CD4-positive, alpha-beta T cell treated with Interferon gamma for 1 hour (primary cell): ENCODE measurements at places on chromosomes 2 and 18.
A peak's percentile ranks its signal among the peaks of the same experiment; 100 is the strongest.

DNA sequence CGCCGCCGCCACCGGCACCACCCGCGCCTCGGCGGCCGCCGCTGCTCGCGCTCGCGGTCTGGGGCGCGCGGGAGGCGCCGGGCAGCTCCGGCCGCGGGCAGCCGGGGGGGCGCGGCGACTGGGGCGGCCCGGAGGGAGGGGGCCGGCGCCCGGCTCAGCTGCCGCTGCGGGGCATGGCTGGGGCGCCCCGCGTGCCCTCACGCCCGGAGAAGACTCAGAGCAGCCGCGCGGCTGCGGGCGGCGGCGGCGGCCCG is 295 bp downstream of the GAREM1 start:
- DNase-seq: no peak

GRCh38 chr18:5747678-5748077 is 147.6 kb downstream of the TMEM200C start:
- no peak for DNase-seq

DNA sequence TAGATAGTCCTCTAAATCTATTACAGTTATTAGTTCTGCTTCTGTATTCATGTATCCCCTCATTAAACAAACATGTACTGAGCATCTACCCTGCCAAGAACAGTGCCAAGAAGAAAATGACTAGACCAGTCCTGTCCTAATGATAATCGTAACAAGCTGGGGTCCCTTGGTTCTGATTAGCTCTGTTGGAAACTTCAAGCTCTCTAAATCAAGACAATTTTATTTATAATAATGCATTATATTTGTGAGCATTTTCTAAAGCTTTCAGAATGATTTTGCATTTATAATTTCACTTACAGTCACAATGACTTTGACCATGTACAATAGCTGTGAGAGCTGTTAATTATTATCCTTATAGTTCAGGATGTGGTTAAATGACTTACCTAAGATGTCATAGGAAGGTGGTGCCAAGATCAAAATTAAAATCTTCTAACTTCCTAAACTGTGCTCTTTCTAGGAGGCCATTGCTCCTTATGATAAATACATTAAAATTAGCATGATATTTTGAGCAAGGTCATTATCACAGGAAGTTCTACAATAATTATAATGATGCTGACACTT is 336.5 kb upstream of the SLC39A10 start:
- no peak for DNase-seq

GRCh38 chr2:196012314-196012713 is 56.3 kb downstream of the DNAH7 start:
- DNase-seq: no peak

- DNase-seq: no peak
Observed at GRCh38 chr2:17191223-17191622, 327.0 kb downstream of the RAD51AP2 start.

- DNase-seq: no peak
Observed at GRCh38 chr2:129277585-129277981, 701.9 kb upstream of the RAB6C start.

DNA sequence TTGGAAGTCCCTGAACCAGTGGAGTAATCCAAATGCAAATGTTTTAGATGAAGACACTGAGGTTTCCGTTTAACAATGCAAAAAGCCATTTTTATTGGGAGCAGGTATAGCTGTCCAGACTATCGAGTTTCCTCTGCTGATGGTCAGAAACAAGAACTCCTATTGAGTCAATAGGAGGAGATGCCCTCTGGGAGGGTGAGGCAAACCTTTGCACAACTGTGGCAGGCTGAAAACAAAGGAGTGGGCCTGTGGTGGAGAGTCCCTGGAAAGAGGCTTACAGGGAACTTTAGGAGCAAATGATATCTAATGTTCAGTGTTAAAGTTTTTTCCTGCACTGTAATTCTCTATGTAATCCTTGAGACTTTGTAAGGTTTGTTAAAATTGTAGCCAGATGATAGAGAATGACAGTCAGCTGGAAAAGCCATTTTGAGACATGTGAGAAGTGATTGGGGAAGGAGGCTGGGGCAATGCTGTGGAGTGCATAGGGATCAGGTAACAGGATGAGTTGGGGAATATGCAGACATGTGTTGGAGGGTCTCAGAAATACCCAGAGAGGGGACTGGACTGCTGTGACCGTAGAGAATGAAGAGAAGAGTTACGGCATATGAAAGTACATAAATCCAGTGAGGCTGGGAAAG is 15.1 kb upstream of the EML4 start:
- no peak for DNase-seq

- no peak for DNase-seq
Observed at GRCh38 chr2:68404164-68404563, 39.1 kb downstream of the PLEK start.

- no peak for DNase-seq
Observed at GRCh38 chr18:70523792-70524182, 234.9 kb downstream of the SOCS6 start.

- no peak for DNase-seq
Observed at GRCh38 chr2:159206736-159207380, 79.6 kb downstream of the WDSUB1 start.

- DNase-seq: no peak
Observed at GRCh38 chr2:42792087-42792582, 248 bp downstream of the HAAO start.

GRCh38 chr18:25306671-25307070 is 45.3 kb downstream of the ZNF521 start:
- DNase-seq: no peak

DNA sequence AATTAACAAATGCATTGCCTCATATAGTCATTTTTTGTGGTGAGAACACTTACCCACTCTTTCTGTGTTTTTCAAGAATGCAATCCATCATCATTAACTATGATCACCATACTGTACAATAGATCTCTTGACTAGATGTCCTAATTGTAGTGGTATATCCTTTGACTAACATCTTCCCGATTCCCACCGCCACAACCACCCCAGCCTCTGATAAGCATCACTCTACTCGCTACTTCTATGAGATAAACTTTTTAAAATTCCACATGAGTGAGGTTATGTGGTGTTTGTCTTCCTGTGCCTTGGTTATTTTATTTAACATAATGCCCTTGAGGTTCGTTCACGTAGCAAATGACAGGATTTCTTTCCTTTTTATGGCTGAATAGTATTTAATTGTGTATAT is 6.6 kb downstream of the VWA3B start:
- no peak for DNase-seq

DNA sequence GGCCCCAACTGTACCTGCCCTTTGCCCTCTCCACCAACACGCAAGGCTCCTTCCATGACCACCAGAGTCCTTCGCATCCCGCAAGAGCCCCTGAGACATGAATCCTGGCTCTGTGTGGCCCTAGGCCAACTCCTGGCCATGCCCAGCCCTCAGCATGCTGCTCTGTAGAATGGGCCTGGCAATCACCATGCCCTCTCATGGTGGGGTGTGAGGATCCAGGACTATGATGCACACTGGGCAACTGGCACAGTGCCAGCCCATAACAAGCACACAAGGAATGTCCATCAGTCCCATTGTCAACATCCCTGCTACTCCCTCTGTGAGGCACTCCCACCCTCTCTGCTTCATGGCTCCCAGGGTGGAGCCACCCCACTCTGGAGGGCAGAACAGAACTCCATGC is 44.7 kb downstream of the FER1L5 start:
- no peak for DNase-seq

DNA sequence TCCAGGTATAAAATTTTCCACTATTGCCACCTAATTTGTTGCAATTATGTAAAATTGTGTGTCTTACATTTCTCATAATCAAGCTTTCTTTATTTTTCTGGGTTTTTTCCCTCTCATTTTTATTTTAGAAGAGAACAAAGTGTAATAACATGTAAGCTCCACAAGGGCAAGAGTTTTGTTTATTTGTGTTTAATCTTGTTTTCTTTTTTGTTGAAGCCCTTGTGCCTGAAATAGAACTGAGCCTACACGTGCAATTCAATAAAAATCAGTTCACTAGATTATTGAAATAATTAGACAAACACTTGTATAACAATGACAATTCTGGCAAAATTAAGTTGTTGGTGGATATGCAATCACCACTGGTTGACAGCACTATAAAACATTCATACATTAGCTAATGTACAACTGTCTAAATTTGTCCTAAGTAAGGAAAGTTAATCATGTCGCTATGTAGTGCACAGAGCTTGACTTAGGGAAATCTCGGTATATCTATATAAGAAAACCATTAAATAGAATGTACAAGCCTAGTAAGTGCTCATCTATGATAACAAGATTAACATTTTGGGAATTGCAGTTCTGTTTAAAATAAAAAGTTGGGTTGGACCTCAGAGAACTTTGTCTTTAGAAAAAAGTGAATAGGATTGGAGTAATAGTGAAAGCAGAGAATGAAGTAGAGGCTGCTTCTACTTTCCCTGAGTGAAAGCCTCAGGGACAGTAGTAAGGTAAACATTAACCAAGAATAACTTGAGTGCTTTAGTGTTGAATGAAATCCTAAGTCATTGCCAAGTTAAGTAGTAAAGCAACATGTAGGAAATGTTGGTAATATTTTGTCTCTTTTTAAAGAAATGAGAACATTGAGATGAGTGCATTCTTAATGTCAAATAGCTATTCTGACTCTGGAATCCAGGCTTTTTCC is 37.4 kb upstream of the NOL4 start:
- DNase-seq: no peak

DNA sequence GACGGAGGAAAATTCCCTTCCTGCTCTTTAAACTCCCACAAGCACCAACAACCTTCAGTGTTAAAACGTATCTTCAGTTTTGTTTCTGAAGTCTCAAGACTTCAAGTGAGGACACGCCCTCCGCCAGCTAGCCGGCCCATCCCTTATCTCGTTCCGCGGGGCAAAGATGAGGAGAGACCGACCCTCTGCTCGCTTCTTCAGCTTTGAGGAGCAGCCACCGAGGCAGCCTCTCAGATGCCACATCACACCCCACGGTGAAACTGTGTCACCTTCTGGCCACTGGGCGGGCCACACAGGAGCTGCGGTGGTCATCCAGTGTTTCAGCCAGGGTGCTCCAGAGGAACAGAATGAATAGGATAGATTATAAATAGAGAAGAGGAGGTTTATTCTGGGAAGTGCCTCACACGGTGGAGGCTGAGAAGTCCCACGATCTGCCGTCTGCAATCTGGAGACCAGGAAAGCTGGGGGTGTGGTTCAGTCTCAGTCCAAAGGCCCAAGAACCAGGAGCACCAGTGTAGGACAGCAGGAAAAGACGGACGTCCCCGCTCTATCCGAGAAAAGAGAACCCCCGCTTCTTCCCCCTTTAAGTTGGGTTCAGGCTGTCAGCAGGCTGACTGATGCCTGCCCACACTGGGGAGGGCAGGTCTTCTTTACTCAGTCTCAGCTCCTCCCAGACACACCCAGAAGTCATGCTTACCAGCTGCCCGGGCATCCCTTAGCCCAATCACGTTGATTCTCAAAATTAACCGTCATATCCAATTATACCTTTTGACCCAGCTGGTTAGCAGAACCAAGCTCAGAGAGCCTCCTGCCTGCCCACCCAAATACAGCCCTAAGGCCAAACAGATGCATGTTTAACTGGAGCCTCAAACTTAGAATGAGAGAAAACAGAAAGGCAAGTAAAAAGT is 399.7 kb upstream of the ID2 start:
- peak; percentile 26 for DNase-seq

GRCh38 chr2:202512176-202512575 is 122.6 kb upstream of the FAM117B start:
- no peak for DNase-seq

GRCh38 chr18:64806232-64806631 is 657.3 kb upstream of the LINC00305 start:
- DNase-seq: no peak

DNA sequence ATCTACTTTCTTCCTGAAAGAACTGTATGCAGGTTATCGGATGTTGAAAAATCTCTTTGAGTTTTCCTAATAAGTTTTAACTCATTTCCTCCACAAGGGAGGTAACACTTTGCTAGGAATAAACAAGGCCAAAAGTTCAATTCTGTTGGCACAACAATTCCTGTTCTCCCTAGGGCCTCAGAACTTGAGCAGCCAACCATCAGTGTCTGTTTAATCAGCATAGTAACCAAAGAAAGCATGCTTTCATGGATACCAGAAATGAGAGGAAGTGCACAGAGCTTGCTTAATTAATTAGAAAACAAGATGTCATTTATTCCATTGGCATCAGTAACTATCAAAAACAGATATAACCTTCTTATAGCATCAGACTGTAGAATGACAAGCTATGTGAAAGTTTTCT is 503.2 kb upstream of the CNTNAP5 start:
- no peak for DNase-seq

- DNase-seq: peak; percentile 89
Observed at GRCh38 chr2:55419679-55420438, at the start of gene CCDC88A. Gene CCDC88A, minus strand, starts transcription at chr2:55419856. Its CDS starts 777 bp downstream, at chr2:55419079.

GRCh38 chr2:68238955-68239822 is 13.1 kb downstream of the PPP3R1 start:
- DNase-seq: no peak

- DNase-seq: no peak
Observed at GRCh38 chr2:199136681-199137080, 321.1 kb downstream of the SATB2 start.

DNA sequence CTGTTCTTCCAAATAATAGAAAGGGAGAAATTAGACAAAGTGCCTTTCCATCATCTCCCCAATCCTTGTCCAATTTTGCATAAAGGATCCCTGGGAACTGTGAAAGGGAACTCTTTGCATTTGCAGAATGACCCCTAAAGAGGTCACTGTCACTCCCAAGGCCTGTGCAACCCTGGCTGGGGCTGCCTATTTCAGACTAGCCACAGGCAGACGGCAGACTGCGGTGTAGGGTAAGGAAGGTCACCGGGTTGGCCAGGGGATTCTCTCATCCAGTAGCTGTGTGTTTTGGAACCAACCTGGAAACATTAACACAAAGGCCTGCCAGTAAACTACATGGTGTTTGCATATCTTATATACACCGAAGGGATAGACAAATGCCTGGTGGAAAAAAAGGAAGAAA is 818.7 kb downstream of the BCL11A start:
- no peak for DNase-seq

GRCh38 chr18:50875966-50876536 is 2.9 kb upstream of the ME2 start:
- DNase-seq: no peak

DNA sequence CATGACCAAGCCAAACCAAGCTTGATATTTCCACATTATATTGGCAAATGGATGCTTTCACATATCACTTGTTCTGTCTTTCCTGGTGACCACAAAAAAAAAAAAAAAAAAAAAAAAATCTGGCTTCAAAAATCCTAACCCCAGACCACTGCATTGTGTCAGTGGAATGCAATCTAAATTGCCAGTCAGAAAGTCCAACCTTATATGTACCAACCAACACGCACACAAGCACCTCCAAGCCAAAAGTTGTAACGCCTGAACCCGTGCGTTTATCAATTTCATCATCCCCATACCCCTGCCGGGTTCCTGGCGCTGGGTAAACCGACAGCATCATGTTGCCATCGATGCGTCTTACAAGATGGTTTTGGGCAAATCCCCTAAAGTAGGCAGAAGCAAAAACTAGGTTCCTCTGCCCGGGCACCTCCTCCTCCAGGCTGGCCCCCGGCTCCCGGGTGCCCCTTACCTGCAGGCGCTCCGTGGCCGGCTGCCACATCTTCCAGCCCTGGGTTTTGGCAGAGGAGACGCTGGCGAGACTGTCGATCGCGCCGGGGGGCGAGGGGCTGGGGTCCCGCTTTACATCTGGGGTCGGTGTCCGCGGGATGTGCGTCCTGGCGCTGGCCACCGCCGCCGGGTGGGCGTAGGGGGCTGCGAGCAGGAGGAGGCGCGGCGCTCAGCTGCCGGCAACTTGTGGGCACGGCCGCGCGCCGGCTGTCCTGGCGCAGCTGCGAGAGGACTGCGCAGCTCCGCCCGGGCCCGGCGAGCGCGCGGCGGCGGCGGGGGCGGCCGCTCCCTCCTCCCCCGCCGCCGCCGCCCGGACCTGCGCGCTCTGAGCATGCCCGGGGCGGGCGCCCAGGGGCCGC is at the start of gene PID1:
TSS of gene PID1 (minus strand) at position 737 of the 860 bp plus-strand sequence. CDS start at position 493, 244 bp downstream.
- DNase-seq: no peak
